ENCODE measurements at places on chromosomes 13 and 19. TPM values are rescaled to one million over a fixed set of nuclear protein-coding genes. Genes with fewer than 3 reads are reported as not detected.

GRCh38 chr19:45243144-45243732 is 2.0 kb downstream of the EXOC3L2 start:
- no peak for DNase-seq

GRCh38 chr13:39641645-39642044 is 13.8 kb upstream of the COG6 start:
- no peak for DNase-seq

GRCh38 chr19:37329686-37330085 is 41.2 kb upstream of the ZNF527 start:
- no peak for DNase-seq

Gene BCL3
- 2.5 TPM for total RNA-seq

Gene TUBB4A
- 2.5 TPM for total RNA-seq

- no peak for DNase-seq
These were observed 55.5 kb downstream of the MYH14 start for GRCh38 chr19:50258918-50259372.

GRCh38 chr19:1839658-1840540 is 8.4 kb downstream of the REXO1 start:
- DNase-seq, result no peak

DNA sequence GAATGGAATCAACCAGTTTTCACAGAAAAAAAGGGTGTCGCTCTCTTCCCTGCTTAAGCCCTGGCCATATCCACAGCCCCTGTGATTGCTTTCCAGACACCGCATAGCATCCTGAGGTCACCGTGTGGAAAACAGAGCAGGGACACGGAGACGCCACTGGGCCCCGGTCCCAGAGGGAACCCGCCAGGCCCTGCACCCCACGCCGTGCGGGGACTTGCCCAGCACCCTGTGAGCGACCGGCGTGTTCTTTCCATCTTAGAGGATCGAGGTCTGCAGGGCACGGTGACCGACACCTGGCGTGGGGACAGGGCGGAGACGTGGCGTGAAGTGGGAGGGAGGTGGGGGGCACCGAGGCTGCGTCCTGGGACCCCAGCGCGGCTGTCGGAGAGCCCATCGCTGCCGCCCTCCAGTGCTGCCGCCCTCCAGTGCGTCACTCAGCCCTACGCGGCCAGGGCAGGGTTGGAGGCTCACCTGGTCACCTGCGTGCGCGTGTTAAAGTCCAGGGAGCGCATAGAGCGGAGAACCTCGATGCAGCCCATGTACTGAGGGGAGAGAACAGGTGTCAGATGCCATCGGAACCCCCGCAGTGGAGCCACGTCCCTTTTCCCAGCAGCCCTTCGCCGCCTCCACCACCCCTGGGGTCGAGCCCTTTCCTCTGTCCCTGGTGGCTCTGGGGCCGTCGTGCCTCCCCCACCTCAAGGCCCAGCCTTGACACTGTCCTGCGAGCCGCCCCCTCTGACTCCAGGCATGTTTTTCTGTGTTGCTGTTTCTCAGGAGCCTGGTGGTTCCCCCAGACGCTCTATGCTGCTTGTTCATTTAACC is 20.2 kb downstream of the SHC2 start:
- no peak for DNase-seq

DNA sequence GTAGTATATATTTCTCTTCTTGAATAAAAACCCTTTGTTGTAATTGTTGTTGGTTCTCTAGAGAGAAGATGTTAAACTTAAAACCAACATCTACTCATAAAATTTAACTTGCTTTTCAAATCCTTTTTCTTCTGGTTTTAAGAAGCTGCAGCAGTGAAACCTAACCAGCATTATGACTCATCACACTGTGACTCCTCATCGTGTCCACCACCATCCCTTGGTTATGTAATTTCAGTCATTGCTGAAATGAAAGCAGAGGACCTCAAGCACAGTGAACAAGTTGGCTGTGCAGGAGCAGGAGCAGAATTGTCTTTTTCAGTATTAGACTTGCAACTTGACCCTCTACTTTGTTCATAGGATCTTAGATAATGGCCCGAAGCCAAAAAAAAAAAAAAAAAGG is 64.9 kb upstream of the HTR2A start:
- no peak for DNase-seq

DNA sequence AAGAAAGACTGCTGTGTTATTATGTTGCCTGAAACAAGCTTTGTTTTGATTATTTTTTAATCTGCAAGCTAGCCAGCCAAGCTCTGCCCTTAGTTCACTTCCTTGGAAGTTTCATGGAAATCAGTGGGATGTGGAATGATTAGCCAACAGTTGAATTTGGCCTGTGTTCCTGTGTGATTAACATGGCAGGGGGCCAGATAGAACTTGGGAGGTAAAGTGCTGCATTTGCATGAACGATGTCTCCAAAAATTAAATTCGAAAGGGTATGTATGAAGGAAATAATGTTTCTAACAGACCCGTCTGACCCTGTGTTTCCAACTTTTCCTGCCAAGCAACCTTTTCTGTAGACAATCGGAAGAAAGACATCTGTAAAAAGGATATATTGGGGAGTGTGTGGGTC is 32.2 kb downstream of the UFM1 start:
- DNase-seq, result no peak

DNA sequence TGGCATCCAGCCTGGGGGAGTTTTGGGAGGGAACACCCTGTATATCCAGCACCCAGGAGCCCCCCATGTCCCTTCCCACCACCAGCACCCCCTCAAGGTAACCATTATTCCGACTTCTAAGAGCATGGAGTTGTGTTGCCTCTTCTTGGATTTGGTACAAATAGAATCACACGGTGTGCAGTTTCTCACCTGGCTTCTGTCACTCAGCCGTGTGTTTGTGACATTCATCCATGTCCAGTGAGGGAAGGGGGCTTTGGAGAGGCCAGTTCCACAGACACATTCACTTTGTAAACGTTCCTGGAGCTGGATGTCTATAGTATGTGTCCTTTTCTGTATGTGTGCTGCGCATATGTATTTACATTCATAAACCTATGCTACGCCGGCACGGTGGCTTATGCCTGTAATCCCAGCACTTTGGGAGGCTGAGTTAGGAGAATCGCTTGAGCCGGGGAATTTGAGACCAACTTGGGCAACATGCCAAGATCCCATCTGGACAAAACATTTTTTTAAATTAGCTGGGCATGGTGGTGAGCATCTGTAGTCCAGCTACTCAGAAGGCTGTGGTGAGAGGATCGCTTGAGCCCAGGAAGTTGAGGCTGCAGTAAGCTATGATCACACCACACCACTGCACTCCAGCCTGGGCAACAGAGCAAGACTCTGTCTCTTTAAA is 36.6 kb downstream of the MYH14 start:
- DNase-seq, result no peak

- no peak for DNase-seq
These were observed 82.8 kb downstream of the STARD13 start for GRCh38 chr13:33202644-33203169.

DNA sequence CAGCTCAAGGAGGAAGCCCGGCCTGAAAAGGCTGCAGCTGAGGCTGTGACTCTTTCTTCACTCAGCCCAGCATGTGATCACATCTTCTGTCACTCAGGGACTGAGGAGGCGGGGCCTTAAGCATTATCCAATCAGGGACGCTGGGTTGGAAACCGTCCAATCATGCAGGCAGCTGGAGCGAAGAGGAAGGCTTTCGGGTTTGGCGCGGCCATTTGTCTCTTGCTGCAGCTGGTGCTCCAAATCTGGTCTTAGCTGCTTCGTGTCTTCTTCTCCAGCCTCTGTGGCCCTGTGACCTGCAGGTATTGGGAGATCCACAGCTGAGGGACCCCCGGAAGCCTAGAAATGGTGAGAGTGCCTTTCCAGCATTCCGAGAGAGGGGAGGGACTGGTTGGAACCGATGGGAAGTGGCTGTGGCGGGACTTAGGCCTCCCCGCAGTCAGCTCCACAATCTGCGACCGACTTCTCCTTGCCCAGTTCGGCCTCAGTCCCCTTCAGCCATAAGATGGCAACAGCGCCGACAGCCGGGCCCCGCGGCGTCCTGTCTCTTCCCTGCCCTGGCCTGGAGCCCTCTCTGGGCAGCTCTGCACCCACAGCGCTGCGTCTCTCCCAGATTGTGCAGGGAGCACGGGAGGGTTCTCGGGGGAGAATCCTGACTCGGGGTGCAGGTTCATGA is at the start of gene ZNF90:
ZNF90 (plus strand) TSS at position 210 of the 673 bp plus-strand sequence; CDS start at position 343, 133 bp downstream.
- DNase-seq, result peak; percentile 96

DNA sequence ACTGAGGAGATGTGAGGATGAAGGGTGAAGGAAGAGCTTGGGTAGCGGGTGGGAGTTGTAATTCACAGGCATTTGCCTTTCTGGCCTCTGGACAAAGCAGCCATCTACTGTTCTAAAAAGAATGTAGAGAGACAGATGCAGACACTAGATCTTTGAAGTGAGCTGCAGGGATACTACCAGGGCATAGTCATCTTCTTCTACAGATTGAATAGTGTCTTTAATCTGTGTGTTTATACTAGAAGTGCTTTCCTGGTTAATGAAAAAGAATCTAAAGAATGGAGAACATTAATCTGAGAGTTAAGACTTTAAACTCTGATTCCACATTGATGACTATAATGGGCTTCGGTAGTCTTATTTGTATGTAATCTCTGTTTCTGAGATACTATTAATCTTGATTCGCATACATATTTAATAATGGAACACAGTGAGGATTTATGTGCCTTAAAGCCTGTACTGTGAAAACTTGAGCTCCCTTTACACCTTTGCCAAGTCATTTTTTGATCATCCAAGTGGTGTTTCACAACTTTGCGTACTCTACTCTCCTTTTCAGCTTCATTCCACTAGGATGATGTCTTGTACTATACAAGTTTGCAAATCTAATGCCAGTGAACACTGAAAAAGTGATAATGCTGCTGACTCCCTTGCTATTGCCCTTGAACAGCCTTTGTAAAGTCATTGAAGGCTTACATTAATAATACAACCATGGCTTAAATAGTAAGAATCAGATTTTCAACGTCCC is 2199.4 kb upstream of the PCDH20 start:
- DNase-seq, result no peak

DNA sequence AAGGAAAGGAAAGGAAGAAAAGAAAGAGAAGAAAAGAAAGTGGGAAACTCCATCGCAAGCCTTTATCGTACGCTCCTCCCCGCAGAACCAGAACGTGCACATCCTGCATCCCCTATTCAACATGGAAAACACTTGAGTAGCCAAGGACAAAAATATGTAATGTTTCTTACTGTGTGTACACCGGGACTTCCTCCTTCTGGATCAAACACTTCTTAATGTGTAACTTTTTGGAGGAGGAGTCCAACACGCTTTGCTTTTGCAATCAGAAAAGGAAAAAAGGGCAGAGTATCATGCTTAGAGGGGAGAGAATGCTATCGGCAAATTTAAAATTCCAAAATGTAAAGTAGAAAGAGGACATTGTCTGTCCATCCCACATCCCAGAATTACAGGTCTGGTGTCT is 7.8 kb upstream of the SHFL start:
- DNase-seq, result no peak

DNA sequence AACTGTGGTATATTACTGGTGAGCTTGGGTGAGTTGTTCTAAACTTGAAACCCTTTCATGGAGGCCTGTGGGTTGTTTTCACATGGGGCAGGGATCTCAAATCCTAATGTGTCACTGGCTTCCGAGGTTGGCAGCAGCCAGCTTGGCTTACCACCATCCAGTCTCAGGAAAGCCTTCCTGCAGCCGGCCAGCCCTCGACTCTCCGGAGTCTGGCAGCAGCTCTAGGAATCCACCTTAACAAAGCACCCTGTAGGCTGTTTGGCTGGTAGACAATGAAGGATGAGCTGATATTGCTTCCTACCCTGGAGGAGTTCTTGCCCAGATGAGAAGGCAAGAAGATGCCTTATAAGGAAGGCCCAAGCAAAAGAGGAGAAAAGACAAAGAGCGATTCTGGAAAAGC is 188.3 kb downstream of the KLF12 start:
- no peak for DNase-seq
